ENCODE measurements at places on chromosomes 6 and 20. TPM values are rescaled to one million over a fixed set of nuclear protein-coding genes. Genes with fewer than 3 reads are reported as not detected.

Gene MTFR2
- 0.90 TPM for total RNA-seq

Gene RIPOR3
- 4.2 TPM for total RNA-seq

Gene OR2H1
- total RNA-seq: not detected

Gene BCL2L1
- 128 TPM for total RNA-seq

Gene RFX6
- total RNA-seq: not detected

Gene SIRPB1
- total RNA-seq: 2.2 TPM

Gene XKR7
- total RNA-seq: not detected

Gene LAMA2
- 214 TPM for total RNA-seq

Gene LRFN2
- total RNA-seq: not detected

Gene ISM1
- total RNA-seq: not detected

Gene CRIP3
- total RNA-seq: not detected

Gene IGF2R
- 137 TPM for total RNA-seq

Gene WFDC12
- total RNA-seq: not detected

Gene MRPS18B
- 36.8 TPM for total RNA-seq

Gene GPR6
- total RNA-seq: not detected

Gene KCNK15
- 1.1 TPM for total RNA-seq

Gene SAMD10
- total RNA-seq: 2.4 TPM

Gene FERMT1
- total RNA-seq: 2.3 TPM

Gene TSBP1
- total RNA-seq: not detected

Gene WFDC2
- not detected for total RNA-seq

Gene IL17F
- not detected for total RNA-seq

Gene FAM83C
- not detected for total RNA-seq

Gene BNIP5
- not detected for total RNA-seq

Gene LRRC73
- 1.5 TPM for total RNA-seq

Gene VWA7
- total RNA-seq: not detected

Gene SLC17A9
- 6.3 TPM for total RNA-seq

Gene OARD1
- 8.7 TPM for total RNA-seq

Gene VNN1
- not detected for total RNA-seq

Gene GMPR
- total RNA-seq: 2.6 TPM

Gene TMEM151B
- total RNA-seq: not detected

Gene UST
- 20.1 TPM for total RNA-seq

Gene TFAP2C
- total RNA-seq: not detected

Gene CSNK2B
- total RNA-seq: 218 TPM

Gene MYB
- 0.65 TPM for total RNA-seq

Gene PI16
- total RNA-seq: not detected

Gene SAYSD1
- total RNA-seq: 12.5 TPM

Gene ARFGEF3
- total RNA-seq: 0.32 TPM

Gene MOG
- total RNA-seq: not detected

Gene HIVEP2
- 13.9 TPM for total RNA-seq

Gene HLA-DQA2
- not detected for total RNA-seq

Gene KHDC1L
- not detected for total RNA-seq

Gene MCM9
- 13.5 TPM for total RNA-seq

Gene SLC24A3
- total RNA-seq: 0.32 TPM

Gene EYA4
- total RNA-seq: 0.65 TPM

Gene DOK5
- total RNA-seq: 17.7 TPM

Gene RAB44
- total RNA-seq: 0.32 TPM

Gene ZBP1
- not detected for total RNA-seq

Gene TSPO2
- total RNA-seq: not detected

Gene CCM2L
- total RNA-seq: 0.65 TPM

Gene SRSF12
- total RNA-seq: 0.54 TPM

Gene SYCP2L
- not detected for total RNA-seq

Gene IFNGR1
- total RNA-seq: 60.5 TPM

Gene MEP1A
- not detected for total RNA-seq

Gene C4A
- total RNA-seq: 12.1 TPM

Gene OR2B6
- total RNA-seq: not detected

Gene PRICKLE4
- not detected for total RNA-seq
